ENCODE measurements at places on chromosomes 6 and 20. TPM values are rescaled to one million over a fixed set of nuclear protein-coding genes. Genes with fewer than 3 reads are reported as not detected.

The LY86 gene
- total RNA-seq: 7.4 TPM

The GLP1R gene
- not detected for total RNA-seq

The ARMC2 gene
- total RNA-seq: 7.4 TPM

The MOG gene
- total RNA-seq: 0.69 TPM

The DTD1 gene
- 21.5 TPM for total RNA-seq

The ATF6B gene
- total RNA-seq: 63.1 TPM

The AHCY gene
- 35.1 TPM for total RNA-seq

The TRIM10 gene
- total RNA-seq: not detected

The BPIFB2 gene
- not detected for total RNA-seq

The KIAA1755 gene
- total RNA-seq: 18.6 TPM

The FAM209B gene
- total RNA-seq: 0.38 TPM

The ZSCAN23 gene
- 2.8 TPM for total RNA-seq

The NINL gene
- 4.2 TPM for total RNA-seq

The SAPCD1 gene
- total RNA-seq: not detected

The TFAP2D gene
- total RNA-seq: not detected

The DNAJC5 gene
- total RNA-seq: 31.1 TPM

The TNFRSF6B gene
- total RNA-seq: 5.4 TPM

The LAMA2 gene
- 139 TPM for total RNA-seq

The PLEKHG1 gene
- 23.0 TPM for total RNA-seq

The TEAD3 gene
- total RNA-seq: 73.8 TPM

All from posterior vena cava (tissue), 2 donors.